ENCODE measurements at places on chromosomes 1 and 21. TPM values are rescaled to one million over a fixed set of nuclear protein-coding genes. Genes with fewer than 3 reads are reported as not detected.

The TSPAN1 gene
- 0.46 TPM for total RNA-seq

The CYP4Z1 gene
- total RNA-seq, result not detected

The PERM1 gene
- not detected for total RNA-seq

The TPRG1L gene
- 7.0 TPM for total RNA-seq

The SEC16B gene
- not detected for total RNA-seq

The TMPRSS2 gene
- total RNA-seq, result not detected

The VPS26C gene
- 58.0 TPM for total RNA-seq

The LCK gene
- 221 TPM for total RNA-seq

DNA sequence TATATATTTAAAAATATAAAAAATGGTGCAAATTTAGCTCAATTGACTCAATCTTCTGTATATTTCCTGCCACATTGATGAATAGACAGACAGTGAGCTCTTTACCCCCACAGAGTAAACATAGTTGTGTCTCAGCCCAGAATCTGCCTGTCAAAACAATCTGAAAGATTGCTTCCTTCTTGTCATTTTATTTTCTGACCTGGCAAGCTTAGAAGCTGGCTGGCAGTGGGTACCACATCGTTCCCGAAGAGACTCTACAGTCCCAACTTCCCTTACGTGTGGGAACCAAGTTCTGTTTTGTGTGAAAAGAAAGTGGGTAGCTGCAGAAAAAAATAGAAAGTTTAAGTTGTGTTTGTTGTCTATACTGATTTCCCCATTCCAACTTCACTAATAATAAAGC lies 629.3 kb upstream of the NEGR1 start:
- no peak overlapping the region for H3K4me3 ChIP-seq
- H3K27me3 ChIP-seq, result no peaks in the 10 kb centered on the region

DNA sequence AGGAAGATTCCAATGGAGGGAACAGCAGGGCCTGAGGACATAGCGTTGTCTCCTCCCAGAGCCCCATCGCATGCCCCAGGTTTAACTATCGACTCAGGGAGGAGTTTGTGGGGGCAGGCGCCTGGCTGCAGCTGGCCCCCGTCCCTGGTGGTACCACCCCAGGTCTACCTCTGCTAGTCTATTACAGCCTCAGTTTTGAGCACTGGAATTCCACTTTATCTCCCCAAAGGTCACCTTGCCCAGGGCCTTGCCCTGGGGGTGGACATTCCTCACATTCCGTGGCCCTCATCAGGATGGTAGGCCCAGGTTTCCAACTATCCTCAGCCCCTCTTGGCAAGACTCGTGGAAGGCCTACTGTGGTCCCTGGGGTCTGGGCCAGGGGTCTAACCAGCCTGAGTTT lies 65.4 kb upstream of the SSBP3 start:
- peaks cover 12% of the 10 kb centered on the region for H3K4me1 ChIP-seq
- H3K4me3 ChIP-seq, result no peak overlapping the region
- no peak for DNase-seq
- H3K27me3 ChIP-seq, result peaks cover 33% of the 10 kb centered on the region

GRCh38 chr1:155069551-155070157 lies 6.1 kb downstream of the EFNA4 start:
- H3K36me3 ChIP-seq, result peaks cover 23% of the 10 kb centered on the region
- no peak overlapping the region for H3K4me3 ChIP-seq
- H3K4me1 ChIP-seq, result peaks cover 26% of the 10 kb centered on the region
- DNase-seq, result no peak

DNA sequence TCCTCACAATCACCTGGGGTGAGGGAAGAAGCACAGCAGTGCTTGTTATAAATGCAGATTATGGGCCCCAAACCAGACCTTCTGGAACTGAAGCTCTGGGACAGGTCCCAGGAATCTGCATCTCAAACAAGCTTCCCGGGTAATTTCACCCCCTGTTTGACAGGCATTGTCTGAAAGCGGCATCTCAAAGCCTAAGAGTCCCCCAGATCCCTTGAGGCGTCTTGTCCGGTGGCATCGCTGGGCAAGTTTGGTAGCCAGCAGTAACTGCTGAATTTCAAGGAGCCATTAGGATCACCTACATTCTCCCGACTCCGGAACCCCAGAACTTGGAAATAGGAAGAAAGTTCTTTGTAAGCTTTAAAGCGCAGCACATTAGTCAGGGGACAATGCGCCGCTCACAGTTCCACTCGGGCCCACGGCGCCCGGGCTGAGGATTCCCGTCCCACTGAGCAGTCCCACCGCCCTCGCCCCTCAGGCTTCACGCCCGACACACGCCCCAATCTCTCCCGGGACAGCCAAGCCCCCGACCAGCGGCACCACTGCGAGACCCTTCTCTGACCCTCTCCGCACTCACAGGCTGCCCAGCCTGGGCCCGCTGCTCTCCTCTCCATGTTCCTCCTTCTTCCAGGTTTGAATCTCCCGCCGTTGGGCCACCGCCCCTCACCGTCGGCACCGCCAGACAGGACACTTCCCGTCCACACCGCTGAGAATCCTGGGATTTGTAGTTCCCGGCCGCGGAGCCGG lies at the start of gene IQGAP3:
Gene IQGAP3 (minus strand): TSS at position 647 of the 744 bp plus-strand sequence. CDS start 36 bp downstream, at position 611.
- peak within 1 kb of the TSS; percentile 95 for H3K4me3 ChIP-seq
- H3K4me1 ChIP-seq, result peaks cover 24% of the 10 kb centered on the region
- DNase-seq, result peak; percentile 69
- H3K27ac ChIP-seq, result peak within 1 kb of the TSS; percentile 87
- H3K36me3 ChIP-seq, result peaks cover 10% of the 10 kb centered on the region
- peaks cover 19% of the 10 kb centered on the region for H3K27me3 ChIP-seq

GRCh38 chr1:150579945-150580642 lies 684 bp upstream of the MCL1 start:
- DNase-seq, result no peak

DNA sequence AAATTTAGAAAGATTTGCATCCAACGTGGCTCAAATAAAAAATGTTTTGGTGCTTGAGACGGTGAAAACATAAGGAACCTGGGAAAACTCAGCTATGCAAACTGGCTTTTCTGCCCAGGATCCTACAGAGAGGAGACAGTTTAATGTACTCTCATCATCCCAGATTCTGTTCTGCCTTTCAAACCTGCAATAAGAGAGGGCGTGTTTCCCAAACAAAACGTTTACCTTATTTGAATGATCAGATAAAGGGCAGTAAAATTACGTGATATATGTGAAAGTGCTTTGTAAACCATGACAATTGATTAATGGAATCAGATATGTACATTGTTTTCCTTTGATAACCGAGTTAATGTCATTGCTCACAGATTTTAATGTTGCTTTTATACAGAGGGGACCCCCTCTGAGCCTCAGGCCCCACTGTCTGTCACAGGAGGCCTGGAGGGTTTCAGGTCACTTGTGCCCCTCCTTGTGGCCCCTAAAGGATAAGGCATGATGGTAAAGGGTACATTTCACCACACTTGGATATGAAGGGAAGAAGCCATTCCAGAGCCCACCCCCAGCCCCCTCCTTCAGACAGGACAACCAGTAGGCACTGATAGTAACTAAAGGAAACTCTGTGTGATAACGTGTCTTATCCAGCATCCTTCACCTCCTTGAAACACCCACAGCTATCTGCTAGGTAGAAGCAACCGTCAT lies 157.6 kb downstream of the EDEM3 start:
- no peak overlapping the region for H3K27ac ChIP-seq
- no peaks in the 10 kb centered on the region for H3K36me3 ChIP-seq
- H3K4me3 ChIP-seq, result no peak overlapping the region
- no peak for DNase-seq
- H3K27me3 ChIP-seq, result no peaks in the 10 kb centered on the region

DNA sequence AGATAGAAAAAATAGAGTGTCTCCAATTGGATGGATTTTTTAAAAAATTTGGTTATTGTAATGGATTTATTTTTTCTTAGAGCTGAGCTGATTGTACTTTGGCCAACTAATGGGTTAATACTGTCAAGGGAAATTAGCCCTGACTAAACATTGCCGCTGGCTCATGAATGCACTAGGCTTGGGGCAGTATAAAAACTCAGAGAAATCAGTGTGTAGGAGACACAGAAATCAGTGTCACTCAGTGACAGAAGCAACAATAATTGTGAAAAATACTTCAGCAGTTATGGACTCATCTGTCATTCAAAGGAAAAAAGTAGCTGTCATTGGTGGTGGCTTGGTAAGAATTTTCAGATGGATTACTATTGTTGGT lies at the start of gene KMO:
Gene KMO (plus strand): TSS at position 217 of the 370 bp plus-strand sequence. CDS start 67 bp downstream, at position 284.
- peak within 1 kb of the TSS; percentile 94 for H3K4me3 ChIP-seq
- DNase-seq, result no peak
- H3K36me3 ChIP-seq, result no peaks in the 10 kb centered on the region
- H3K27ac ChIP-seq, result peak within 1 kb of the TSS; percentile 94

DNA sequence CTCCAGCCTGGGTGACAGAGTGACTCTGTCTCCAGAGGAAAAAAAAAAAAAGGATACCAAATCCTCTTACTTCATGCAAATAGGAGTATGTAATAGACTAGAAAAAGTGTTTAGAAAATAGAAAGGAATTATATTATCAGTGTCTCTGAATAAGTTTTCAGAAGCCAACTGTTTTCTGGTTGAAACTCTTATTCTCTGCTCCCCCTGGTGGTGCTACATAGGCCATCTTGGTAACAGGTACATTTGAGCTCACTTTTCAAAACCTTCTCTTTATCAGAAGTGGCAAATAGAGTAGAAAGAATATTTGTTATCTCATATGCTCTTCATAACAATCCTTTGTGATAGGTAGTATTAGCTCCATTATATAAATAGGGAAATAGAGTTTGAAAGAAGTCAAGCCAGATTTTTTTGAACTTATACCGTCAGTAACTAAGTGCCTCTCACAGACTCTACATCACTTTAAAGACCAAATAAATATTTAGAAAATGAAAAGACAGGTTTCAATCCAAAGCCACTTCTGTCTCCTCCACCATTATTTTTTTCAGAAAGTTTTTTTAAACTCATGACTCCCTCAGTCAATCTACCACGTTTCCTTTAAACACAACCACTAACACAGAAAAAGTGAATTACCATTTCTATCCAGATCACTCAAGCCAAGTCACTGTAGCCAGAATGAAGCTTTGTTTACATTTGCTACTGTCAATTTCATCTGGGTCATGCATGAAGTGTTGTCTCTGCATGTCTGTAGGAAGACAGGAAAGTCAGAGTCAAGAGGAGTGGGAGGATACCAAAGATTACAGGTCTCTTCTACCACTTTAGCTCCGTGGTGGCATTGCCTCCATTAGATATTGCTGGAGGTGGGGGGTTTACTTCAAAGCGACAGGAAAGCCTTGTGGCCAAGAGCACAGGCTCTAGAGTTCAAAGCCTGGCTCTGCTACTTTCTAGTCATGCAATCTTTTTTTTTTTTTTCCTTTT lies 45.6 kb downstream of the IL23R start:
- H3K36me3 ChIP-seq, result no peaks in the 10 kb centered on the region
- H3K4me1 ChIP-seq, result peaks cover 26% of the 10 kb centered on the region
- peak overlapping the region; percentile 70 for H3K27ac ChIP-seq
- H3K4me3 ChIP-seq, result no peak overlapping the region
- no peaks in the 10 kb centered on the region for H3K27me3 ChIP-seq

DNA sequence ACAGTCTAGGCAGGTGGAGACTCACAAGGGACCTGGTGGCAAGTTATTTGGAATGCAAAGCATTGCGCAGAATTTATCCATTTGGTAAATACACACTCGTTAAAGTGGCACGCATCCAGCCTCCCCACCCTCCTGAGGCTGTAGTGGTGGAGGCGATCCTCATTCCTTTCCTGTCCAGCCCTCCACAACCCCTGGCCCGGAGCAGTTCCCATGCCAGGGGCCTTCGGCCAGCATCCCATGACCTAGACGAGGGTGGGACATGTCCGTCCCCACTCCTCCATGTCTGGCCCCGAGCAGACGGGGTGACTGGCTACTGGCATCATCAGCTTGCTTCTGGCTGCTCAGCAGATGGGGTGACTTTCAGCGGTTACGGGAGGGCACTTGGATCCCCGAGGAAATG lies 281.5 kb upstream of the VAMP3 start:
- H3K36me3 ChIP-seq, result no peaks in the 10 kb centered on the region
- no peaks in the 10 kb centered on the region for H3K4me1 ChIP-seq
- no peak overlapping the region for H3K27ac ChIP-seq
- H3K4me3 ChIP-seq, result no peak overlapping the region
- H3K27me3 ChIP-seq, result no peaks in the 10 kb centered on the region
- no peak for DNase-seq

GRCh38 chr1:222732216-222733159 lies 4.5 kb upstream of the FAM177B start:
- H3K27me3 ChIP-seq, result no peaks in the 10 kb centered on the region
- no peak for DNase-seq
- H3K4me1 ChIP-seq, result peaks cover 14% of the 10 kb centered on the region
- H3K4me3 ChIP-seq, result no peak overlapping the region
- H3K36me3 ChIP-seq, result peaks cover 64% of the 10 kb centered on the region
- H3K27ac ChIP-seq, result peak overlapping the region; percentile 2

- no peak for DNase-seq
- H3K36me3 ChIP-seq, result no peaks in the 10 kb centered on the region
- H3K4me3 ChIP-seq, result no peak overlapping the region
- no peak overlapping the region for H3K27ac ChIP-seq
Measured at GRCh38 chr1:115379943-115380342, 41.9 kb upstream of the NGF start.

GRCh38 chr21:39612233-39613040 lies at the start of gene B3GALT5:
Gene B3GALT5 (plus strand): TSS chr21:39612940. CDS start chr21:39660560, 47,620 bp downstream.
- H3K4me1 ChIP-seq, result peaks cover 1% of the 10 kb centered on the region
- no peak within 1 kb of the TSS for H3K4me3 ChIP-seq
- no peaks in the 10 kb centered on the region for H3K36me3 ChIP-seq
- H3K27ac ChIP-seq, result no peak within 1 kb of the TSS
- peaks cover 33% of the 10 kb centered on the region for H3K27me3 ChIP-seq
- no peak for DNase-seq

GRCh38 chr1:51574796-51575195 lies 42.1 kb upstream of the OSBPL9 start:
- peaks cover 4% of the 10 kb centered on the region for H3K36me3 ChIP-seq
- peaks cover 49% of the 10 kb centered on the region for H3K4me1 ChIP-seq
- H3K27ac ChIP-seq, result no peak overlapping the region
- no peaks in the 10 kb centered on the region for H3K27me3 ChIP-seq
- no peak for DNase-seq

- no peak for DNase-seq
- no peak overlapping the region for H3K4me3 ChIP-seq
- no peaks in the 10 kb centered on the region for H3K27me3 ChIP-seq
- H3K27ac ChIP-seq, result no peak overlapping the region
Measured at GRCh38 chr1:14659913-14660312, 61.4 kb downstream of the KAZN start.

- H3K4me1 ChIP-seq, result peaks cover 12% of the 10 kb centered on the region
- no peak overlapping the region for H3K4me3 ChIP-seq
- DNase-seq, result no peak
Measured at GRCh38 chr1:12596007-12596821, 21.8 kb downstream of the DHRS3 start.

- peaks cover 48% of the 10 kb centered on the region for H3K4me1 ChIP-seq
- peak overlapping the region; percentile 81 for H3K27ac ChIP-seq
- no peak for DNase-seq
- peaks cover 8% of the 10 kb centered on the region for H3K36me3 ChIP-seq
- peak overlapping the region; percentile 61 for H3K4me3 ChIP-seq
Measured at GRCh38 chr21:25512095-25513081, 94.9 kb downstream of the MRPL39 start.

GRCh38 chr1:203625628-203626019 lies 1.0 kb upstream of the ATP2B4 start:
- H3K4me3 ChIP-seq, result peak overlapping the region; percentile 96
- H3K27me3 ChIP-seq, result no peaks in the 10 kb centered on the region
- DNase-seq, result peak; percentile 60
- H3K36me3 ChIP-seq, result peaks cover 20% of the 10 kb centered on the region
- peaks cover 66% of the 10 kb centered on the region for H3K4me1 ChIP-seq

GRCh38 chr1:19163261-19163660 lies 46.8 kb downstream of the UBR4 start:
- no peak for DNase-seq
- no peak overlapping the region for H3K27ac ChIP-seq
- no peaks in the 10 kb centered on the region for H3K4me1 ChIP-seq
- H3K4me3 ChIP-seq, result no peak overlapping the region
- peaks cover 88% of the 10 kb centered on the region for H3K36me3 ChIP-seq

- H3K27me3 ChIP-seq, result no peaks in the 10 kb centered on the region
- H3K4me1 ChIP-seq, result peaks cover 42% of the 10 kb centered on the region
- peaks cover 23% of the 10 kb centered on the region for H3K36me3 ChIP-seq
- DNase-seq, result no peak
- H3K27ac ChIP-seq, result no peak overlapping the region
Measured at GRCh38 chr1:230090194-230090711, 23.2 kb downstream of the GALNT2 start.
